ENCODE measurements at places on chromosomes 2 and 18.

- no peak for DNase-seq
Measured at GRCh38 chr18:56967035-56967434, 179.9 kb upstream of the BOD1L2 start.

- no peak for DNase-seq
Measured at GRCh38 chr18:27075828-27076227, 109.3 kb downstream of the CHST9 start.

DNA sequence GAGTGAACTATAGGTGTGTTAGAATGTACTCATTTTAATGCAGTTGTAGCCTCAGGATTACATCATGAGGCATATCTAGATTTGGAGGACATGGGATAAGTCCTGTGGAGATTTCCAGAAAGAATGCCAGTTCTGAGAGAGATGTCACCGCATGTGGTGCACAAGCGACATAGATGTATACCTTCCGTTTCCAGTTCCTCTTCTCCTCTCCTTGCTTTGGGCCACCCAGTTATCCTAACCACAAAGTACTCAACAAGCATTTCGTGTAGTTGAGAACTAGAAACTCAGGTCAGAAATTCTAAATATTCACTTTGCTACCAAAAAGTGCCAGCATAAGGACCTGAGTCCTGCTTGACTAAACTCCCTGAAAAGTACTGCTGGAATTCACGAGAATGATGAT, 66.5 kb downstream of the KCTD18 start:
- no peak for DNase-seq

DNA sequence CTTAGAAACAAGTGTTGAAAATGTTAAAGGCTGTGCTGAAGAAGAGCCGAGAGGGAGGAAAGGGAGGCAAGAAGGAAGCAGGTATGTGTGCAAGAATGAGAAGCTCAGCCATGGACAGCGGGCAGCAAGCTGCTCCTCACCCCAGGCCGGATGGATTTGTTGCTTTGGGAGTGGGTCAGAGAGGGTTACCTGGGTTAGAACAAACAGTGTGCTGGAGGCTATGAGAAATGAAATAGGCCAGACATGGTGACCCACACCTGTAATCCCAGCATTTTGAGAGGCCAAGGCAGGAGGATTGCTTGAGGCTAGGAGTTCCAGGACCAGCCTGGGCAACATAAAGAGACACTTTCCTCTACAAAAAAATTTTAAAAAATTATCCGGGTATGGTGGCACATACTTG, 97.5 kb downstream of the TANC1 start:
- DNase-seq = no peak

DNA sequence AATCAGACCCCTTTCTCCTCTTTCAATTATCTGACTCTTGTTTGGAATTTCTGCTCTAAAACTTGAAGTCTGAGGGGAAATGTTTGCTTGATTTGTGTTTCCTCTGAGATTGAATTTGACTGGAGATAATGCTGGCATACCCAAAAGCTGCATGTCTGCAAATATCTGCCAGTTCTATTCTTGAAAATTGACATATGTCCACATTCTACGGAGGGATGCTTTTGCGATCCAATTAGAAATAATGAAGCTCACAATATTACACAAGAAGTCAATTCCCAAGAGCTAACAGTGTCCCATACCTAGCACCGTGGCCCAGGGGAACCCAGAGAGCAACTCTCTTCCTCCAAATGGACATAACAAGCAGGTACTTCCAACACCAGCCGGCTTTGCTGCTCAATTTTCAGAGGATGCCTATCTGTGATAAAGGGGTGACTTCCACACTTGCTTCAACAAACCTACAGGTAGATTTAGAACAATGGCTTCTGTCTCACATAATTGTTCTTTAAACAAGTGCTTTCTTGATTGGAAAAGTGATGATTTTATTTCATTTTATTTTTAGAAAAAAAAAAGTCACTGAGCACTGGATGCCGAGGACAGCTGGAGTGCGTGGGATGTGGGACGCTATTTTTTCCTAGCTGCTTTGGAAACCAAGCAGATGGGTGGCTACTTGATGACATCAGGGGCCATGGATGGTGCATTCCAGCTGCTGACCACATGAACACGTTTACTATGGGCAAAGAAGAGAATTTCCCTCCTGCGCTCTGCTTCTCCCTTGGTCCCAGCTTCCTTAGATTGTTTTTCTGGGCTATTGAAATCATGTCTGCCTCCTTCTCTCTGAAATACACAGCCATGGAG, 488.9 kb downstream of the RNF144A start:
- DNase-seq = no peak

DNA sequence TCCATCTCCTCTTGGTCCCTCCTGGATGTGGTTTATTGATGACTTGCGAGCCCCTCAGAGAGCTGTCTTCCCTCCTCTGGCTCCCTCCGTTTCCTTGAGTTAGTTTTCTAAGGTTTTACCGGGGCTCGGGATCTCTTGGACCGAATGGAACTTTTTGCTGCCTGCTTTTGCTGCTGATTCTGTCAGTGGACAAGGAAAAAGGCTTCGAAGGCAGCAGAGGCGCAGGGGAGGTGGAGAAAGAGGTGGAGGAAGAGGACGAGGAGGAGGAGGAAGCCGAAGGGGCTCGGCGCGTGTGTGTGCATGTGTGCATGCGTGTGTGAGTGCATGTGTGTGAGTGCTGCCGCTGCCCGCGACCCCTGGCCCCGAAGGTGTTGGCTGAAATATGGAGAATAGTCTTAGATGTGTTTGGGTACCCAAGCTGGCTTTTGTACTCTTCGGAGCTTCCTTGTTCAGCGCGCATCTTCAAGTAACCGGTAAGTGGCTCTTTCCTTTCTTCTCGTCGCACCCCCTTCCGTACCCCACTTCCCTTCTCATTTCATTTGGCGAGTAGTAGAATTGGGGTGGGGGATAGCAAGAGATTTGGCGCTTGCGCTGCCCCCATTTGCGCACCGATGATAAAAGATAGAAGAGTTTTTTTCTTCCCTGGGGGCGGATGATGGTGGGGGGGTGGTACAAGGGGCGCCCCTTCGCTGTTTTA, 557 bp downstream of the DCC start:
- no peak for DNase-seq

DNA sequence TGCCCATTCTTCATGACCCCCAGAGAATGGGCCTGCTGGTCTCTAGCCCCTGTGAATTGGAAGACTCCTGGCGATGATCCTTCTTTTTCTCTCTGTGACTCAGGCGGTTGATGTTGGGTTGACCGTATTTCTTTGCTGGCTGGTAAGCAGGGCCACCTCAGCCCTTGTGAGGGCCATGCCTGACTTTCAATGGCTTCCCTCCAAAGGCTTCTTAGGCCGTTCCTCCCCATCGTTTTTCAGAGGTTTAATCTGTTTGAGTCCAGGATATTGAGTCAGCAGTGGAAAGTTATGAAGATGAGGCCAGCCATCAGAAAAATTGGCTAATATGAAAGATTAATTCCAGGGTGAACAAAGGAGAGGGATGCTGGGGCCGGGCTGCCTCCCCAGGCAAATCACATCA, 13.6 kb downstream of the HPCAL1 start:
- no peak for DNase-seq

GRCh38 chr18:27778925-27779324, 398.0 kb downstream of the CDH2 start:
- no peak for DNase-seq

GRCh38 chr2:124961132-124961531, 936.0 kb downstream of the CNTNAP5 start:
- no peak for DNase-seq

Data from stimulated activated CD8-positive, alpha-beta memory T cell treated with anti-CD3 and anti-CD28 coated beads, Interleukin-4, amount 100 ng/mL, for 1 hour (primary cell).